Ascending aorta (tissue), 2 donors: ENCODE measurements at places on chromosomes 6 and 20. TPM values are rescaled to one million over a fixed set of nuclear protein-coding genes. Genes with fewer than 3 reads are reported as not detected.

CLPSL2 gene
- not detected for total RNA-seq

PMEPA1 gene
- 56.8 TPM for total RNA-seq

SNAP25 gene
- total RNA-seq, result 0.43 TPM

SEMG1 gene
- not detected for total RNA-seq

SEL1L2 gene
- not detected for total RNA-seq

PEX7 gene
- total RNA-seq, result 10.5 TPM

COL20A1 gene
- total RNA-seq, result not detected

TFEB gene
- total RNA-seq, result 18.6 TPM

MOXD1 gene
- total RNA-seq, result 0.75 TPM

LY6G5C gene
- total RNA-seq, result 0.96 TPM
